Stimulated activated CD8-positive, alpha-beta memory T cell treated with anti-CD3 and anti-CD28 coated beads, Interleukin-15, amount 100 ng/mL, for 1 hour (primary cell): ENCODE measurements at places on chromosomes 3 and 15.

- DNase-seq, result no peak
These were observed 73.0 kb downstream of the BFSP2 start for GRCh38 chr3:133472889-133473288.

DNA sequence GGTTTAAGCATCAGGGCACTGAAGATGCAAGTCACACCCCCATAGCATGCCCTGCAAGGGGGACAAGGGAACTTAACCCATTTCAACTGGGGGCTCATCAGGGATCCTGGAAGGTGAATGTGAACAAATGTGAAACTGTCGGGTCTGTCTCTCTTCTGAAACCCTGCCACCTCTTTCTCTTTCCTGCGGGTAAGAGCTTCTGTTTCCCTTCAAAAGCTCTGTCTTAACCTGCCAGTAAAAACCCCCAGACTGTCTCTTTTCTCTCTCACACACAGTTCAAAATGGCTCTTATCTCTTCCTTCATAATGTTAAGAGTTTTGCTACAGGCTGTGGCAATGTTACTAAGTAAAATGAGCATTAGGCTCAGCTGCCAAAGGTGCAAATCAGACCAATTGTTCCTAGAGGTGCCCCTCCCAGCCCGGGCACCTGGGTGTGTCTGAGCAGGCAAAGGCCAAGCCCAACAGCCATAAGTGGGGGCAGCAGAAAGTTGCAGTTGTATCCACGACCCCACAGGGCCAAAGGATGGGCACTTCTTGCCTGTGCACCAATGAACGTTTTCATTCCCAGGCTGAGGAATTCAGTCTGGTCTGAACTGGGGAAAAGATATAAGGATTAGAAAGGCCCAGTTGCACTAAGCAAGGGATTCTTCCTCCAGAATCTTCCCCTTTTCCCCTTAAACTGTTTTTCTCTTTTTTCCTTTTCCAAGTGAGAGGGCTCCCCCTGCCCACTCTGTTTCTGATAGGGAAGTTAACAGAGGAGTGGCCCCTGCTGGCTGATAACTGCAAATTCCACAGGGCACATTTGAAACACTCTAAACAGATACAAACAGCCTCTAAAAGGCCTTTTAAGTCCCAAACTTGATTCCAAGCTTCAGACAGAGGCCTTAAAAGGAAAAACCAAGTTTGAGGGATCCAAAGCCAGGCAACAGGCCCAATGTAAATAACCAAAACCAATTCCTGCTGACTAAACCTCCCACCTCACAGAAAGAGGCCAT, 113.8 kb upstream of the EPHA6 start:
- no peak for DNase-seq

DNA sequence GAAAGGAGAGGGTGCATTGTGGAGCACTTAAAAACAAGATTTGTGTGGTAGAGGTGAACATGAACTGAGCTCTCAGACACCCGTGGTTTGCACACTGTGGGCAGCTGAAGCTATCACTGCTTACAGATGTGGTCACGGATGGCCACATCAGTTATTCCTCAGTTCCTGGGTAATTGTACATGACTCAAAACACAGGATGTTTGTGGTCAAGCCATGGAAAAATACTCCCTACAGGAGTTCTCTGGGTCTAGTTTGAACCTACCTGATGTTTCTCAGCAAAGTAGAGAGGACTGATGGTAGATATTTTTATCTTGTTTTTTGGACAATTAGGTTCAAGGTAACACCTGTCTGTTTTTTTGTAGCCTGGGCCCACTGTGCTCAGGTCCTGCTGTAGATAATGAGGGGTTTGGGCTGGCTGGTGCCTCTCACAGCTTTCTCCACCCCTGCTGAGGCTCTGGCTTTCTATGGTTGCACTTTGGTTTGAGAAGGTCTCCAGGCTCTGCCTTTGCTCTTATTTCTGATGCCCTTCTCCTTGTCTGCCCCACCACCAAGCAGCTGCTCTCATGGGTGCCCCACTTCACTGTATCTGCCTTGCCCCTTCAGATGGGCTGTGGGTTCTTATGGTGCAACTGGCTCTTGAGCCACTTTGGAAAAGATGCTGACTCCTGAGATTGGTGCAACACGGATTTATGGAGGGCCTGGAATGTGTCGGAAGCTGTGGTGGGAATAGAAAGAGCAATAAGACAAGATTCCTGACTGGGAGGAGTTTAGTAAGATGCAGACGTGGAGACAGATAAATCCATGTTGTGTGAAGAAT, 40.1 kb downstream of the CDCP1 start:
- peak; percentile 25 for DNase-seq

- no peak for DNase-seq
These were observed 100.3 kb downstream of the ADCY5 start for GRCh38 chr3:123348471-123349200.

- DNase-seq, result no peak
These were observed 50.4 kb upstream of the HACD2 start for GRCh38 chr3:123635217-123635616.

GRCh38 chr3:115087512-115087911, 59.6 kb downstream of the ZBTB20 start:
- no peak for DNase-seq

- no peak for DNase-seq
These were observed 118.4 kb upstream of the TPRG1 start for GRCh38 chr3:189053322-189053721.

- no peak for DNase-seq
These were observed 56.5 kb downstream of the MCTP2 start for GRCh38 chr15:94287794-94288246.

DNA sequence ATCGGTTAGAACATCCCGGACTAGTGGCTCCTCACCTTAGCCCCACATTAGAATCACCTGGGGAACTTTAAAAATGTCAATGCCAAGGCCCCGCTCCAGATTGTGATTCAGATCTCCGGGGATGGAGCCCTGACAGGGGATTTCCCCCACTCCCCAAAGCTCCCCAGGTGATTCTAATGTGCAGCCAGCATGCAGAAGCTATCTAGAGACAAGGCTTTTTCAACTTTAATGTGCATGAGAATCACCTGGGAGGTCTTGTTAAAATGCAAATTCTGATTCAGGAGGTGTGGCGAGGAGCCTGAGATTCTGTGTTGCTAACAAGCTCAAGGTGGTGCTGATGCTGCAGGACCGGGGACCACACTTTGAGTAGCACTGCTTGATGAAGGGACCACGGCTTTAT, 156.7 kb downstream of the RAB11A start:
- DNase-seq, result no peak

GRCh38 chr3:168248383-168249204, 152.9 kb upstream of the GOLIM4 start:
- DNase-seq, result no peak

- no peak for DNase-seq
These were observed 84.6 kb downstream of the HCN4 start for GRCh38 chr15:73284090-73284716.

GRCh38 chr15:82739086-82739485, 29.4 kb upstream of the AP3B2 start:
- no peak for DNase-seq

- peak; percentile 32 for DNase-seq
These were observed 72.6 kb downstream of the MYO1E start for GRCh38 chr15:59299929-59300617.

- no peak for DNase-seq
These were observed 83.0 kb downstream of the AKAP13 start for GRCh38 chr15:85463276-85463892.

GRCh38 chr15:76795217-76795616, 109.9 kb downstream of the SCAPER start:
- no peak for DNase-seq

DNA sequence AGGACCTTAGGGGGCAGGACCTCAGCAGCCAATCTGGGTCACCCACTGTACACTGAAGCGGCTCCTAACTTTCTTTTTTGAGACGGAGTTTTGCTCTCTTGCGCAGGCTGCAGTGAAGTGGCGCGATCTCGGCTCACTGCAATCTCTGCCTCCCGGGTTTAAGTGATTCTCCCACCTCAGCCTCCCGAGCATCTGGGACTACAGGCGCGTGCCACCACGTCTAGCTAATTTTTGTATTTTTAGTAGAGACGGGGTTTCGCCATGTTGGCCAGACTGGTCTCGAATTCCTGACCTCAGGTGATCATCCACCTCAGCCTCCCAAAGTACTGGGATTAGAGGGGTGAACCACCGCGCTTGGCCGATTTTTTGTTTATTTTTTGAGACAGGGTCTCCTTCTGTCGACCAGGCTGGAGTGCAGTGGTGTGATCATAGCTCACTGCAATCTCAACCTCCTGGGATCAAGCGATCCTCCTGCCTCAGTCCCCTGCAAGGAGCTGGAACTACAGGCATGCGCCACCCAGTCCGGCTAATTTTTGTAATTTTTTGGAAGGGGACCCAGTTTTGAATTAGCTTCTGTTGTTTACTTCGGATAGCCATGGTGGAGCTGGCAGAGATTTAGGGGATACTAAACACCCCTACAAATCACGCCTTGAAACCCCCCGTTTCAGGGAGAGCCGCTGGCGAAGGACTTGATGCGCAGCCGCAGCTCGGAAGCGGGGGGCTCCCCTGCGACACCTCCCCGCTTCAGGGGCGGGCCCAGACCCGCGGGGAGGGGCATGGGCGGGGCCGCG, 1.5 kb upstream of the CLK3 start:
- DNase-seq, result no peak

GRCh38 chr15:41559239-41559782, 299 bp downstream of the TYRO3 start:
- DNase-seq, result no peak

- DNase-seq, result no peak
These were observed 111.2 kb downstream of the LSM3 start for GRCh38 chr3:14289590-14290461.

GRCh38 chr3:108406661-108407206, 103.7 kb downstream of the MYH15 start:
- DNase-seq, result no peak

DNA sequence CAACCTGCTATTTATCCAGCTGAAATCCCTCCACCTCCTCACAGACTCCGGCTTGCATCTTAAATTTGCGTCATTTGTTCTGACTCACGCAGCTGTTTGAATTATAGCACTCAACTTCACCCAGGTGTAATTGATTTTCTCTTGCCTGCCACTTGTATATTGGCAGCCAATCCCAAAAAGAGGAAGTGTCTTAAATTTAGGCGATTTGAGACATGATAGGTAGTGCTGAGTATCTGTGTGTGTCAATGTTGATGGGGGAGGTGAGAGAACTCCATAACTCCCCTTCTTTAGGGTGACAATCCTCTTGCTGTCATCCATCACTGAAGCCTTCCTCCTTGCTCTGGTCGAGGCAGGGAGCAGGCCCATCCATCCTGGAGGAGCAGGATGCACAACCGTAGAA, 77.2 kb upstream of the TPRG1 start:
- DNase-seq, result no peak

- no peak for DNase-seq
These were observed 7.6 kb downstream of the GDPGP1 start for GRCh38 chr15:90241343-90242192.

GRCh38 chr15:71435552-71435951, 320.3 kb downstream of the THSD4 start:
- no peak for DNase-seq

DNA sequence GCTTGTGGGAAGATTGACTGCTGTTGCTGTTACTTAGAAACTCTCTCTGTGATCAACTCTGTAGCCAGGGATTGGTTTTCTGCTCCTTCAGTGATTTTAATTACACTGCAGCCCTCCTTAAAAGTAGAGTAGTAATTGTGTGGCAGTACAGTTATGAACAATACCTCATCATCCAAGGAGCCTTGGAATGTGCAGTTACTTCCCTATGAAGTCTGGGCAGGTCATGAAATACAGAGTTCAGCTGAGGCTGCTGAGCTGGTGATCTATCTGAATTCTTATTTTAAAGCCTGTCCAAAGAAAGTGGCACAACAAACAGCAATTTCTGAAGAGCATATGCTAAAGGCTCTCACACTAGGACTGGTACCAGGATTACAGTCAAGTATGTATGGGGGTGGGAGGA, 37.4 kb upstream of the MRPL3 start:
- DNase-seq, result no peak

DNA sequence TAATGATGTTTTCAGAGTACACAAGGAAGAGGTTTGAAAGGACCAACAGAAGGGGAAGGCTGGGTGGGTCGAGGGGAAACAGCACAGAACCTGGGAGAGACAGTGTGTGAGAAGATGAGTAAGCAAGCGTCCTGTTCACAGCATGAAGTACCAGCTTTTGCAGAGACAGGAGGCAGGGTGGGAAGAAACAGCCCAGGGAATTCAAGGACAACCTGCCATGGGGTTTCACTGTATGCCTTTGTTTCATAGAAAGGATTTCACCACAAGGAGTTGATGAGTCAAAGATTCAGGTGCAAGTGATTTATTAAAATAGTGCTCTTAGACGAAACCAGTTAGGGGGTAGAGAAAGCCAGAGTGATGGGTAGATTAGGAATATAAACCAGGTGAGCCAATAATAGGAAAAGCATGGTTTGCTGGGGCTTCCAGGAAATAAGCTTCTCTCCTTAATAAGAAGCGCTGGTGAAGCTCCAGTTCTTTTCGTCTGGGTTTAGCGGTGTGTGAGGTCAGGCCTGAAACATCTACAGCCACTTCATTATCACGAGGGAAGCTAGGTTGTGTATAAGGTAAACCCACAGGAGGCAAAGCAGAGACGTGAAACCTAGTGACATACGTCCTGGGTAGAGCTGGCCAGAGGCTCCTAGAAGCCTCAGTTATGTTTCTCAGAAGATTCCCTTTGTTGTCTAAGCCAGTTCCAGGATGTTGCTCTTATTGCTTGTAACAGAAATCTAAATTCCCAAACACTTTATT, 3.9 kb downstream of the HHLA2 start:
- DNase-seq, result no peak

DNA sequence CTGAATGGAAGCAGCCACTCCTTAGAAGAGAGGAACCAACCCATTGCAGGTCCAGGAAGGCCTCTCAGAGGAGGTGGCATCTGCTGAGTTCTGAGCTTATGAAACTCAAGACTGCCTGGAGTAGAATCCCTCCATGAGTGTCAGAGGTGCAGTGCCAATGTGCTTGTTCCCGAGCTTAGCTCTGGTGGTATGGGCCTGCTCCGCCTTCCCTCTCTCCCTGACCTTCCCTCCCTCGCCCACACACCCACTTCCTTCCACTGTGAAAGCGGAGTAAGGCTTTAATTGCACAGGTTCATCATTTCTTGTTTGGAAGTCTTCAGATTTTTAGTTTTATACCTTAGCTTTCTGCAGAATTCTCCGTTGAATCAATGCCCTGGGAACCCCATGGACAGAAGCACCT, 208.0 kb upstream of the BHLHE40 start:
- DNase-seq, result no peak

GRCh38 chr15:91593067-91593466, 260.4 kb upstream of the SLCO3A1 start:
- no peak for DNase-seq

GRCh38 chr15:70034141-70034540, 63.6 kb downstream of the TLE3 start:
- no peak for DNase-seq

DNA sequence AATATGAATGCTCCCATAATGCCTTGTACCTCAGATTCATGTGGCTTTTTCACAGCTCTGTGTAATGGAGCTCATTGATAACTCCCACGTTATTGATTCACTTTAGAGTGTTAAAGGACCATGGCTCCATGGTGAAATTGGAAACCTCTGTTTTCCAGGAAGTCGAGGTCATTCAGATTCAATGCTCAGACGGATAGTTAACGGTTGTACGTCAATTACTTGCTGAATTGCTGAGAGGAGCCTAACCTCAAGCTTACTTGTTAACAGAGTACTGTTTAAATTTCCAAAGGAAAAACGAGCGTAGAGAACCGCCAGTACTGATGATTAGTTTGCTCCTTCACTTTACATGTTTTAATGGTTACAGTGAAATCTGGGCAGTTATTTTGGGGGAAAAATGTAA, 11.1 kb downstream of the ABHD17C start:
- DNase-seq, result no peak
